ENCODE measurements at places on chromosomes 5 and 9. TPM values are rescaled to one million over a fixed set of nuclear protein-coding genes. Genes with fewer than 3 reads are reported as not detected.

Gene LCNL1
- total RNA-seq = not detected

DNA sequence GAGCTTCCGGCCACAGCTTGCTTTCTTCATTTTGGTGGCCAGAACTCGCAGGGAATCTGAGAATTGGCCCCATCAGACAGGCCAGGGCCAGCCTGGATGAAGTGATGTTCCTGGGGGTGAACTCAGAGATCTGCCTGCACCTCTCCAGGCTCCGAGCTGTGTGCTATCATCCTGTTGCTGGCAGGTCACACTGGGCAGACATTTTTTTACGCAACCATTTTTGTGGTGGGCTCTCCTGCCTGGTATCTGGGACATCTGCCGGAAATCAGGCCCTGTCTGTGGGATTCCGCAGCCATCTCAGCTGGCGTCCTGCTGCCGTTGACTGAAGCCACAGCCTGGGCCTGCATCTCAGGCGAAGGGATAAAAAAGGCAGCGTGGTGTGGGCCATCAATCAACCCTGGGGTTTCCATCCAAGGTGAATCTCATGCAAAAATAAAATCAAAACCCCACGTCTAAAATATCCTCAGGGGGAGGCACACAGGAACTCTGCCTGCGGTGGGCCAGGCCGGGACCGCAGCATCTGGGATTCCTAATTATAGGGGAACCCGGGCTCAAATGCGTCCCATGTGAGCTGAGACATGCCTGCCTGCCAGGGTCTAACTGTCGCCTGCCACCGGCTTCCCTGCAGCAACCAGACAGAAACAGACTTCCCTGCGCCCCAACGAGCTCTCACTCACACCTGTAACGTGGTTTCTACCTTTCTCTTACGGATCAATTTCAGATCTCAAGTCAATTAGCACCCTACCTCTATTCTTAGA is 174.3 kb downstream of the SYK start:
- no peak for DNase-seq
- H3K27me3 ChIP-seq = no peaks in the 10 kb centered on the region
- peaks cover 13% of the 10 kb centered on the region for H3K4me1 ChIP-seq
- H3K27ac ChIP-seq = no peak overlapping the region
- no peaks in the 10 kb centered on the region for H3K36me3 ChIP-seq

GRCh38 chr9:16825331-16825725 is 45.1 kb downstream of the BNC2 start:
- H3K27me3 ChIP-seq = peaks cover 95% of the 10 kb centered on the region
- DNase-seq = peak; percentile 54
- H3K36me3 ChIP-seq = no peaks in the 10 kb centered on the region
- H3K4me3 ChIP-seq = no peak overlapping the region

DNA sequence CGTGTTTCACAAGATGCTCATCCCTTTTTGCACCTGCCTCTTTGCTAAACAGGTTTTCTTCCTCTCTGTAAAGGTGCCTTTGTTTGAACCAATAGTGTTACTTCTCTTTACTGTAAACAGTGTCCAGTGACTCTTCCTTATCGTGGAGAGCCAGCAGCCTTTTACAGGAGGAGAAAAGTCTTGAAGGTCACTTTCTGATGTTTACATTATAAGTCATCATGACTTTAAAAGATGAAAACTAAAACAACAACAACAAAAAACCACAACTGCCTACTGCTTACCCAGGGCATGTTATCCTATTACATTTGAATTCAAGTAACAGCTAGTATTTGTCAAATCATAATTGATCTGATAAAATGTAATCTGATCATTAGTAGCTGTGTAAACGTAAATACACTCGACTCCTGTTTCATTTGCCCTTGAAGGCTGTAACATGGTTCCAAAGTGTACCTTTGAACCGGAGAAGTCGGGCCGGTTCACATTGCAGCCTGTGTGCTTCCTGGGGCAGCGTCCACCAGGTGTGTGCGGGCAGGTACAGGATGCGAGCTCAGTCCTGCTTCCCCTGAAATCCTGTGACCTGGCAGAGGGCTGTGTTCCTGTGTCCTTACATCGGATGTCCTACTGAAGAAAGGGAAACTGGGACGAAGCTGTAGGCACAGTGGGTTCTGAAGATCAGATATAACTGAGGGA is 118.1 kb downstream of the C9orf152 start:
- H3K27ac ChIP-seq = no peak overlapping the region
- no peak for DNase-seq
- no peaks in the 10 kb centered on the region for H3K36me3 ChIP-seq
- H3K4me1 ChIP-seq = peaks cover 13% of the 10 kb centered on the region
- no peak overlapping the region for H3K4me3 ChIP-seq
